Stimulated activated naive CD8-positive, alpha-beta T cell treated with anti-CD3 and anti-CD28 coated beads, Interleukin-15, amount 100 ng/mL, for 72 hours (primary cell): ENCODE measurements at places on chromosomes 5 and 9.
A peak's percentile ranks its signal among the peaks of the same experiment; 100 is the strongest.

DNA sequence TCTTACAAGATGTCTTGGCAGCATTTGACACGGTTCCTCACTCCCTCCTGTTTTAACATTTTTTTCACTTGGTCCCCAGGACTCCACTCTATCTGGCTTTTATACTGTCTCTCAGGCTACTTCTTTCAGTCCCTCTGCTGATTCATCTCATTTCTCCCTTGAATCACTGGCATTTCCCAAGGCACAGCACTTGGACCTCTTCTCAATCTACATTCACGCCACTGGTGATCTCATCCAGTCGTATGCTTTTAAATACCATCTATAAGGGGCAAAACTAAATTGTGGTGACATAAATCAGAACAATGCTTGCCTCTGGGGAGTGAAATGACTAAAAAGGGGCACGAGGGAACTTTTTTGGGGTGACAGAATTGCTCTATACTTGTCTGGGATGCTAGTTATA, 47.1 kb downstream of the MAPKAP1 start:
- no peak for DNase-seq

- no peak for DNase-seq
These were observed 223 bp downstream of the NR3C1 start for GRCh38 chr5:143403334-143403592.

DNA sequence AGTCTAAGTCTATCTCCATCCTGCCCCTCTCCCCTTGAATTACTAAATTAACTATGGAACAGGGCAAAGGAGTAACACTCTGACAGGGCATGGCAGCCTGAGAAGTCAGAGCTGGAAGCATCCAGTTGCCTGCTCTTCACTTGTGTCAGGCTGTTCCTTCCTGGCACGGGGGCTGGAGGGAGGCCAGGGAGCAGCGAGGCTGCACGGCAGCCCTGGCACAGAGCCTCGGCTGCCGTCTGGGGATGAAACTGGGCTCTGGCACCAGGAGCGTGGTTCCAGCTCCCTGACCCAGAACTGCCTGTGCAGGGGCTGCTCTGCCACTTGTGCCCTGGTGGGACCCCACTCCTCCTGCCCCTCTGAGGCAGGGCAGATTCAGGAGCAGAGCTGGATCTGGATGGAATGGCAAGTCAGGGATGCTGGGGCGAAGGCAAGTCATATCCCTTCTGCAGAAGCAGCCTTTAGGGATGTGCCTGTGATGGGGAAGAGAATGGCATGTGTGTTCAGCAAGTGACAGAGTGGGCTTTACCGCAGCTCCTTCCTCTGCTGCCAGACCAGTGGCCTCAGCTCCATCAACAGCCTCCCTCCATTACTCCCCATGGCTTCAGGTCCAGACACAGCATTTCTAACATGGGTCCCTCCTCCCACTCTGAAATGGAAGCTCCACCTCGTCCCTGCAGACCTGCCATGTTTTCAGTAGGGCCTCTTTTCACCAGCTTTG, 42.2 kb upstream of the PDE8B start:
- DNase-seq, result no peak

- no peak for DNase-seq
These were observed 27.3 kb downstream of the ACO1 start for GRCh38 chr9:32411753-32412152.

DNA sequence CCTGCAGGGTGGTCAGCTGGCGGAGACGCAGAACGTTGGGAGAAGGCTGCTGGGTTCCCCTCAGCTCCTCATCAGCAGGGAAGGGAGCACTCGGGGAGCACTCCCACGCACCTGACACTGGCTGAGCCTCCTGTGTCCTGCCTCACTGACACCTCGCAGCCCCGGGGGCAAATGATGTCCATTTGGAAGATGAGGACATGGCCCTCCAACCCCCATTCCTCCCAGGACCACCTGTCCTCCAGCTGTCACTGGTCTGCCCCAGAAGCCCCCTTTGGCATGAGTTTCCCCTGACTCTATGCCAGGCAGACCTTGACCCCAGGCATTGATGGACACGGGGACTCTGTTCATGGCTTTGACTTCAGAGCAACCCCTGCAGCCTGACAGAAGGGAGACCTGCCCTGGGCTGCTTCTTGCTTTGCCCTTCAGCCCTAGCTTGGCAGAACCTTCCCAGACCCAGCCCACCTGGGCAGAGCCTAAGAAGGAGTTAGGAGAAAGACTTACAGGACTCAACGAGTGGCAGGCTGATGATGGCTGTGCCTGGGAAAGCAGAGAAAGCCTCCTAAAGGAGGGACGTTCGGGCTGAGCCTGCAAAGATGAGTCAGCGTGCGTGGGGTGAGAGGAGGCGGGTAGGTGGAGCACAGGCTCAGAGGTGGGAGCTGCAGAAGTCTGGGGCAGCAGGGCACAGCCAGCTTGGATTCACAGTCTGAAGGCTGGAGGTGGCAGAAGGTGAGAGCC, 90.6 kb downstream of the LMX1B start:
- peak; percentile 32 for DNase-seq

- DNase-seq, result no peak
These were observed 88.0 kb downstream of the TRIO start for GRCh38 chr5:14231156-14231555.

GRCh38 chr5:109484597-109484996, 74.8 kb upstream of the PJA2 start:
- no peak for DNase-seq

- DNase-seq, result no peak
These were observed 275.8 kb upstream of the RIOK2 start for GRCh38 chr5:97458851-97459250.

DNA sequence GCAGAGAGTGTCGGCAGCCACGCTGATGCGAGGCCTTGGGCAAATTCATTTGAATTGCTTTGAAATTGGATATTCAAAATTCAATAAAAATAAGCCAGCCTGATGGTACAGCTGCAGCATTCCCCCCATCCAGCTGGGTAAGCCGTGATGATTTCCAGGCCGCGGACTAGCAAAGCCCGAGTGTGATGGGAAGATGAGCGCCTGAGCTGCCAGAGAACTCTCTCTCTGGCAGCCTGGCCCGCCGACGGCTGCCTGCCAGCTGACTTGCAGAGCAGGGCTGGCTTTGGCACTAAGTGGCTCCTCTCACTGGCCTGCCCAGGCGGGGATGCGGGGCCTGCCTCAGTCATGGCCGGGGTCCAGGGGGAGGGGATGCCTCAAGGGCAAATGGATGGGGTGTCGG, 268.3 kb upstream of the WWC1 start:
- no peak for DNase-seq

DNA sequence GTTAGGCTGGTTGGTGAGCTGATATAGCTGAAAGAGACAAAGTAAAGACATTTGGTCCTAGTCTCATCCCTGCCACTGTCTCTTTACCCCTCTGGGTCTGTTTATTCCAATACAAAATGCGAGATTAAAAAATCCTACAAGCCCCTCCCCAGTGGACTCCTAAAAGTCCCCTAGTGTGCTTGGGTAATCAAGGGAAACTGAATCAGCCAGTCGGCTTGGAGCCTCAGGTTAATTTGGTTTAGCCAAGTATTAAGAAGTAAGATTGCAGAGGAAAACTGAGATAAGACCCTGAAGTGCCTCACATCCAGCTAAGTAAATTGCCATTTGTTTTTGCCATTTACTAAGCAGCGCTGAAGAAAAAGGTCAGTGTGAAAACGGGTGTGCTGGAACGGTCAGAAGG, 10.4 kb downstream of the NIM1K start:
- no peak for DNase-seq

DNA sequence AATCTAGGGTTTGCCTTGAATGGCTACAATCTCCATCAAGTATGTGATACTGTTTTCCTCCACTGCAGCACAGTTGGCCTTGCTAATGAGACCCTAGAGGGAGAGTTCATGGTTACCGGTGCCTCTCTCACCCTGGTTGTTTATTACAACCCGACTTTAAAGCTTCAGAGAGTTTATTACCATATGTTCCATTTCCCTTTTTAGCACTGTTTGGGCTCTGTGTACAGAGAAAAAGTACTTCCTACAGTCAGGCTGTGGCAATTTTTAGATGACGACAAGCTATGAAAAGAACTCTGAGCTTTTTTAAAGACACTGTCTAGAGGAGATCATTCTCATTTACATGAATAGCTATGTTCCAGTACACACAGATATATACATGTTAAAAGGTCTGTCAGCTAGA, 48.8 kb upstream of the PLCXD3 start:
- no peak for DNase-seq

- DNase-seq, result peak; percentile 46
These were observed 42.5 kb downstream of the SEMA4D start for GRCh38 chr9:89455356-89455824.

DNA sequence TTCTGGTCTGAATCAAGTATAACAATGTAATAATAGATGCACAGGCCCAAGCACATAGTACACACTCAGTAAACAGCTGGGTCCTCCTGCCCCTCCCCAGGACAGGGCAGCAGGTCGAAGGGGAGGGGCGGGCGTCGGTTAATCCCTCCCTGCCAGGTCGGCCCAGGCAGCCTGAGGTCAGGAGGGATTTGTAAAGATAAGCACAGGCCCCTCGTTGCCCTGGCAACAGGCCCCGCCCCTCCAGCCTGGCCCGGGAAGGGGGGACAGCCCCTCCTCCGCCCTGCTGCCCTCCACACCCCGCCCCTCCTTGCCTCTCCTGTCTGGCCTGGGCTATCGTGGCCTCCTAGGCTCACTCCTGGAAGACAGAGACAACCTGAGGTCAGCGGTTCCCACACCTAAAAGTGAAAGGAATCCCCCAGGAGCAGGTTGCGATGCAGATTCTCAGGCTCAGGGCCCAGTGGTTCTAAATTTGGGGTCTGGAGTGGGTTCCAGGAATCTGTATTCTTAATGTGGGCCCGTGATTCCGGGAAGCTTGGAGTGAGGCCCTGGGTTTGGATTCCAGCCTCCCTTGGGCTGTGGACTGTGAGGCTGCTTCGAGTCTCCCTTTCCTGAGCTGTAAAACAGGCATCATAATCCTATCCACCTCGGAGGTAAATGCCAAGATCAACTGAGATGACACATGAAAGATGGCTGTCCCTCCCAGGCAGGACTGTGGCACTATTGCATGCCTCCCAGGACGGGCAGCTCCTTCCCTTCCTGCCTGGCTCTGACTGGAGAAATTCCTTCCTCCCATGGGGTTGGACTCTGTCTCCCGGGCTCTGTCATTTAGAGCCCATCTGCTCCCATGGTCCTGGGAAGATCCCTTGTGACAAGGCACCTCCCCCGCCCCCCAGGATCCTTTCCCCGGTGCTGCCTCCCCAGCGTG, 4.4 kb downstream of the CRB2 start:
- peak; percentile 50 for DNase-seq

- DNase-seq, result no peak
These were observed 159.0 kb downstream of the NR2F1-AS1 start for GRCh38 chr5:93421987-93422401.

- DNase-seq, result no peak
These were observed 30.3 kb downstream of the SLC25A46 start for GRCh38 chr5:110769000-110769681.

DNA sequence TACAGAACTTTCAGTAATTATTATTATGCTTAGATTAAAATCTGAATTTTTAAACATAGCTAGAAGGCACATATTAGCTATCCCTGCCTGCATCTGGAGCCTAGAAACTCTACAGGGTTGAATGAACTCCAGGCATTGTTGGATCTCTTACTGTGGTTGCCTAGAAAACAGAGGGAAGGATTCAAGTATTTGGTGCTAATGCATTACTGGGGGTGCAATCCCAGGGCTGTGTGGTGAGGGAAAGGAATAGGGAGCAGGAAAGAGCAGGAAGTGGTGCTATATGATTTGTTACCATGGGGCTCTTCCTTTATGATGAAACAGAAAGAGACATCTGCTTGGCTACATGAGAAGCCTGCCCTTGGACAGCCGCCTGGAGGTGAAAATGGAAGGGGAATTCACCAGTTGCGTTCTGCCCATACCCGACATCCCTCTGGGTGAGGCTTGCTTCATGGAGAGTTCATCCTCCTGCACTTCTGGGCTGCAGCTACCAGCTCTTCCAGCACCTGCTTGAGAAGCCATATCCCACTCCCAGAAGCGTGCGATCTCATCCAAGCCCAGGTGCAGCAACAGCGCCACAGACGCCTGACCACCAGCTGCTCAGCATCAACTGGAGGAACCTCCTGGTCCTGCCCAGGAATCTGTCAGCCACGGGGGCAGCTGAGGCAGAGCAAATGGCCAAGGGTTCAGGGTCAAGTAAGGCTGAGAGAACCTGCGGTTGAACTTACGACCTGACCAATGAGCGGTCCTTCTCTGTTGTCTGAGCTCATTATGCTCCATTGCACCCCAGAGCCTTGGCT, 362.8 kb downstream of the SEMA5A start:
- no peak for DNase-seq

GRCh38 chr5:98318386-98318785, 455.1 kb upstream of the RGMB start:
- DNase-seq, result no peak

DNA sequence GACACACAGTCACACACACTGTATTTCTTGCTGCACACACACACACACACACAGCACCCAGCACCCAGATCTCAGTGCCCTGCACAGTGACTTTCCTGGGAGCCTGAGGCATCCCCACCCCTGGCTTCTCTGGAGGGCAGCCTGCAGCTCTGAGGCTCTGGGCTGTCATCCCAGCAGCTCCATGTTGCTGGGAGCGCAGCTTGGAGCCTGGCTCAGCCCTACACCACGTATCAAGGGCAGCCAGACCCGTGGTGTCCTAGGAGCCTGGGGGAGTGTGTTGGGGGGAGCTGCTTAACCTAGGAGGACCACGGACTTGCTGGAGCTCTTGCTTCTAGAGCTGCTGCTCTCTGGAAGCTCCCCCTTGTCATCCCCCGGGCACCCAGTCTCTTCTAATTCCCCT, 5.2 kb downstream of the IER5L start:
- DNase-seq, result no peak

DNA sequence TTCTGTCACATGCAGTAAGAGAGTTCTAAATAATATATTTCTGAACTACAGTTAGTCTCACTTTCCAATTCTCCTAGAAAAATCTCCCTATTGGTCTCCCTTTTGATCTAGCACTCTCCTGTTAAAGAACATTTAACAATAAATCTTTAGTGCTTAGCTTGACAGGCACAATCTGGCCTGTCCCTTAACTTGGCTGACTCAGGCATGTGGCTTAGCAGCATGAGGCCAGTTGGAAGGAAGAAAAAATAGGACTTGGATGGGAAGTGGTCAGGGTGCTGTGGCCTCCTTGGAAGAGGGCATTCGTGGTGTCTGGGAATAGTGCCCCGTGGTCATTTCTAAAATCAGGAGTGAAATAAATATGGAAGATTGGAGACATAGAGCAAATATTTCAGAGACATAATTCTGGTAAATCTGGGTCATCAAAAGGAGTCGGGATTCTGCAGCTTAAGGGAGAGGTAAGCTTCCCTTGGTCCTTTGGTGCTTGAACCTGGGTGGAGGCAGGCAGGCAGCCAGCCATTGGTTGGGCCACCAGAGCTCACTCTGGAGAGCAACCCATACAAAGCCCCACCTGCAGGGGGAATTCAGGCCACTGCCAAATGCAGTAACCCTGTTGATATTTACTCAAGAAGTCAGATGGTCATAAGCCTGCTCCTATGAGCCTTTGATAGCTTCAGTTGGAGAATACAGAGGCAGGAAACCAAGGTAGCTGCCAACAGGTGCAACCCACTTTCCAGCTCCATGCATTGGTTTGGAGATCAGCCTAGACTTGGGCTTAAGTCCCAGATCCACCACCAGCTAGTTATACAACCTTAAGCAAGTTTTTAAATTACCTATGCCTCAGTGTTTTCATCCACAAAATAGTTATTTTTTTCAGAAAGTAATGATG, 28.8 kb upstream of the TLE4 start:
- DNase-seq, result peak; percentile 10
